Left ventricle myocardium inferior (tissue), 1 donor: ENCODE measurements at places on chromosomes 2 and 18. TPM values are rescaled to one million over a fixed set of nuclear protein-coding genes. Genes with fewer than 3 reads are reported as not detected.

The CCDC138 gene
- total RNA-seq: 1.1 TPM

The NDUFS1 gene
- total RNA-seq: 486 TPM

The SERPINB11 gene
- total RNA-seq: not detected

The CTAGE1 gene
- not detected for total RNA-seq

The ADRA2B gene
- total RNA-seq: 2.9 TPM

The CREB1 gene
- total RNA-seq: 50.5 TPM

The MOGAT1 gene
- 0.44 TPM for total RNA-seq

The SP140 gene
- total RNA-seq: 1.3 TPM

The IL1RN gene
- 0.33 TPM for total RNA-seq

The STAT4 gene
- 0.82 TPM for total RNA-seq

The CAB39 gene
- 92.2 TPM for total RNA-seq

The ANO7 gene
- 0.80 TPM for total RNA-seq

The ICA1L gene
- 6.5 TPM for total RNA-seq

The GAL3ST2 gene
- total RNA-seq: not detected

The ARHGEF4 gene
- 5.3 TPM for total RNA-seq

The CHST10 gene
- 11.6 TPM for total RNA-seq

The KRTCAP3 gene
- total RNA-seq: 0.63 TPM

The CDCA7 gene
- total RNA-seq: 0.96 TPM

The SLC39A10 gene
- total RNA-seq: 8.6 TPM

The ALPP gene
- total RNA-seq: not detected

The SERPINB4 gene
- not detected for total RNA-seq

The DQX1 gene
- total RNA-seq: 0.11 TPM

The CEBPZ gene
- total RNA-seq: 25.3 TPM

The EMILIN2 gene
- 12.4 TPM for total RNA-seq

The VWC2L gene
- not detected for total RNA-seq

The POTEJ gene
- not detected for total RNA-seq

The DAW1 gene
- total RNA-seq: 0.19 TPM

The ST6GAL2 gene
- 0.41 TPM for total RNA-seq

The AQP12B gene
- not detected for total RNA-seq

The CAVIN2 gene
- 93.9 TPM for total RNA-seq

The RSAD2 gene
- total RNA-seq: 2.4 TPM

The TMEM200C gene
- 0.96 TPM for total RNA-seq

The TXNL1 gene
- 117 TPM for total RNA-seq

The TMEM37 gene
- 2.4 TPM for total RNA-seq

The DNAJC5G gene
- total RNA-seq: 1.2 TPM

The ANKRD62 gene
- total RNA-seq: not detected

The ABCG8 gene
- total RNA-seq: not detected

The LYPD1 gene
- total RNA-seq: not detected

The SIX3 gene
- total RNA-seq: not detected

The LOXHD1 gene
- 0.49 TPM for total RNA-seq

The SIGLEC15 gene
- total RNA-seq: 0.19 TPM

The IL1A gene
- total RNA-seq: not detected

The MC5R gene
- total RNA-seq: not detected

The SERPINB10 gene
- not detected for total RNA-seq

The PCARE gene
- 0.74 TPM for total RNA-seq

The DPYSL5 gene
- total RNA-seq: not detected

The ELOA2 gene
- not detected for total RNA-seq

The REG1B gene
- not detected for total RNA-seq

The VIT gene
- 8.5 TPM for total RNA-seq

The HNMT gene
- 11.7 TPM for total RNA-seq

The ACOXL gene
- not detected for total RNA-seq

The DYNC2LI1 gene
- 8.1 TPM for total RNA-seq

The FAM237A gene
- total RNA-seq: not detected
